ENCODE measurements at places on chromosomes 11 and 22.

DNA sequence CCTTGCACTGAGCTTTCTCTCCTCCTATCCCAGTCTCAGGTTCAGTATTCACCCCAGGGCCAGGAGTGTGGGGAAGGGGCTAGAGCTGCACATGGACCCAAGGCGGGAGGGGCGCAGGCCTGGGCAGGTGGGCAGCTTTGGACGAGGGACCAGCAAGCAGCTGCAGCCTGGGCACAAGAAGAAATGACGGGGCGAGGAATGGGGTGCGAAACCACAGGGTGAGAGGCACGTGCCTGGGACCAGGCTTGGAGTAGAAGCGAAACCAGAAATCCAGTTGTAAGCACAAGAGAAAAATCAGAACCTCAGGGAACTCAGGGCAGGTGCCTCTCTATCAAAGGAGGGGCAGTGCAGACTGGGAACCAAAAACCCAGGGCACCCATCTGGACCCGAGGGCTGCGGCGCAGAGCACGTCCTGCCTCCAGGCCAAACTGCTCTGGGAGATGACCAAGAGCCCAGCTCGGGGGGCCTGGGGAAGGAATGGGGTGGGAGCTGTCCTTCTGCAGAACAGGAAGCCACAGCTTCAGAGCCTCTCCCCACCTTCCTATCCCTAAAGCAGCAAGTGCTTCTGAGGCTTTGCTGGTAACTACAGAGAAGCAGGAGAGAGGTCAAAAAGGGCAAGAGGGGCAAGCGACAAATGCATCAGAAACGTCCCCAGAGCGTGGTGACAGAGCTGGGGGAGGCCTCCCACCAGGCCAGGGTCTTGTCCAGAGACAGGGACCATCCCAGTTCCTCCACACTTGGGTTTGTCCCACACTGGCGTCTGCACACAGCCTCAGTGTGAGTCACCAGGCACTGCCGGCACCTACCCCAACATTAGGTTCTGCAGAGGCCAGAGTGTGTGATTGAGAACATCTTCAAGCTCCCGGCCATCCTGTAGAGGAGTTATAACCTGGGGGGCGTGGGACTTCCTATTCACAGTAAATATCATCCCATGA is 18.3 kb upstream of the TMPRSS4 start:
- no peak for DNase-seq

- no peak for DNase-seq
These were observed 14.1 kb upstream of the SELENOH start for GRCh38 chr11:57727185-57727584.

GRCh38 chr11:91299980-91300379 is 924.6 kb upstream of the FAT3 start:
- no peak for DNase-seq

GRCh38 chr11:103433386-103434072 is 324.3 kb downstream of the DYNC2H1 start:
- no peak for DNase-seq

DNA sequence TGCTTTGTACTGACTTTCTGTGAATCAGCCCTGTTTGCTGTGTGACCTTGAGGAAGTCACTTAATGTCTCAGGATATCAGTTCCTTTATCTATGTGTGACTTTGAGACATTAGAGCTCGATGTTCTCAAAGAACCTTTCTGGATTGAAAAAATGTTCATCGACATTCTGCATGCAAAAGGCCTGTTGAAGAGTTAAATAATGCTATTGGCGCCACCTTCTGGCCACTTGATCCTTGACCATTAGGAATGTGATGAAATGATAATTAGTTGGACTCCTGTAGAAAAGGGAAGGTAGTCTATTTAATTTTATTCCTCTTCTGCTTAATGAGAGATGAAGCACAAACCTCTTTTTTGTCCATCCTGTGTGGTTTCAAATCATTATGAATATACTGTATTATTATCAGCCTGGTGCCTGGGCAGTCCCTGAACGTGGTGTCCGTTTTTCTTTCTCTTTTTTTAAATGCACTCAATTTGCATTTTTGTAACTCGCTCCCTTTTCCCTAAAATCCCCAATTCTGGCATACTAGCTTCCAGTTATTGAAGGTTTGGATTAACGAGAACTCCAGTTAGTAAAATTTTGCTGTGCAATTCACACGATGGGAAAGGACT is 20.7 kb downstream of the ELF5 start:
- no peak for DNase-seq

DNA sequence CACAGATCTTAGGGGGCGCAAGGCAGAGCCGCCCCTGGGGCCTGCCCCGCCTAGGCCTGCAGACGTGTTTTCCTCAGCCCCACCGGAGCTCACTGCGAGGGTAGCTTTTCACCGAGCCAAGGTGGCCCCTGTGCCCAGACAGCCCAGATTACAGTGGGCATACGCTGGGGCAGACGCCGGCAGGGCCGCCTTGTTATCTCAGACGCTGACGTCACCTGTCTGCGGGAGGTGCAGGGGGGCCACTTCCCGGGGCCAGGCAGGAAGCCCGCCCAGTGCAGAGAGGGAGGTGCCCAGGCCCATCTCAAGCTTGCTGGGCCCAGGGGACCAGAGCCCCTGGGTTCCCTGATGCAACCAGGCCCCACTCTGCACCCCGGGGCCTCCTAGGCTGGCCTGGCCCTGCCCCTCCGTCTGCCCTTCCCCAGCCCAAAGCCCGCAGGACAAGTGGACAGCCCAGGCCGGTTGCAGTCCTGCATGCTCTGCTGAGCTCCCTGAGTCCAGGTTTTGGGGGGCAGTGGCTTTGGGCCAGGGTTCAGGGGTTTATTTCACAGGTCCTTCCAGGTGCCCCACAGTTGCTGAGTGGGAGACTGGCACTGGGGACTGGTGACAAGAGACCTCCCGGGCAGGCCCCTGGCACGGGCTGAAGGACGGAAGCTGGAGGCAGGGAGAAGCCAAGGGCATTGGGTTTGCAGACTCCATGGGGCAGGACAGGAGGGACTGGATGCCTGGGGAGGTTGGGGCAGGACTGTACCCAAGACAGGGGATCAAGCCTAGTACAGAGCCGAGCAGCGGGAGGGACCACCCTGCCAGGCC is 38.6 kb downstream of the IGF2 start:
- DNase-seq = no peak

DNA sequence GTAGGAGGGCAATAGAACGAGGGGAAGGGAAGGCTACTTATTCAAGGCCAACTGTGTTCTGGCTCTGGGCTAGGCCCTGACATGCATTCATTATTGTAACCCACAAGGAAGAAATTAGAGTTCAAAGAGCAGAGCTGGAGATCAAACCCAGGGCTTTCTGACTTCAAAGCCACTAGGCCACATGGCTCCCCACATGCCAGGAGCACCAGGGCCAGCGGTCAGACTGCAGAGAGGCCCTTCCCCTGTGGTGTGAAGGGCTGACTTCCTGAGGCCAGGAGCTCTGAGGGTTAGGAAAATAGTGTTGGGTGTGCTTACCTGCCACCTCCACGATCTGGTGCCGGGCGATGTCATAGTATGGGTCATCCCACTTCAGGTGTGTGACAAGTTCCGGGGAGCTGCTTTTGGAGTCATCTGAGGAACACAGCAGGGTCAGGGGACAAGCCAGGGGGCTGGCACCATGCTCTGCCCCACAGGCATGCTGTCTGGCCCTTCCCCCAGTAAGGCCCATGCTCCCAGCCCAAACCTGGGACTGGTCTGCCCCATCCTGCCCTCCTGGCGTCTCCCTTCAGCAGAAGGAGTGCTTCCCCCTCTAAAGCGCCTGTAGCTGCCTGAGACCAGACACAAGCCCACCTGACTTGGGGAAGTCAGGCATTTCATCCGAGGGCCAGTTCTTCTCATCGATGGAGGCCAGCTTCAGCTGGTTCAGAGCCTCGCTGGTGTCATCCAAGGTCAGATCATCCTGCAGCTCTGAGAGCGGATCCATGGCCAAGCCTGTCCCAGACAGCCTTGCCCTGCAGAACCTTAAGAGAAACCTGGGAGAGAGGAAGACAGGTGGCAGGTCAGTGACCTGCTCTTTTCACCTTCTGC is 4.8 kb downstream of the ARHGAP1 start:
- DNase-seq = no peak

Measured in GF-D8 (cell line).